ENCODE measurements at places on chromosomes 2 and 18.

GRCh38 chr2:112679484-112679883 lies 33.7 kb downstream of the SLC20A1 start:
- no peak for DNase-seq

- DNase-seq: peak; percentile 92
Observed at GRCh38 chr2:190468814-190469569, 60.8 kb downstream of the MFSD6 start.

GRCh38 chr2:159737917-159738296 lies 25.6 kb downstream of the MARCHF7 start:
- DNase-seq: no peak

GRCh38 chr2:121450301-121450700 lies 80.4 kb upstream of the RNU4ATAC start:
- DNase-seq: no peak

GRCh38 chr2:69644506-69644979 lies 1.0 kb upstream of the AAK1 start:
- no peak for DNase-seq

- DNase-seq: no peak
Observed at GRCh38 chr2:33606100-33606499, 7.0 kb upstream of the FAM98A start.

- DNase-seq: no peak
Observed at GRCh38 chr18:12417687-12418086, 10.0 kb downstream of the PRELID3A start.

- no peak for DNase-seq
Observed at GRCh38 chr18:77528872-77529271, 279.2 kb downstream of the GALR1 start.

GRCh38 chr2:181169503-181169902 lies 189.1 kb downstream of the UBE2E3 start:
- DNase-seq: no peak

DNA sequence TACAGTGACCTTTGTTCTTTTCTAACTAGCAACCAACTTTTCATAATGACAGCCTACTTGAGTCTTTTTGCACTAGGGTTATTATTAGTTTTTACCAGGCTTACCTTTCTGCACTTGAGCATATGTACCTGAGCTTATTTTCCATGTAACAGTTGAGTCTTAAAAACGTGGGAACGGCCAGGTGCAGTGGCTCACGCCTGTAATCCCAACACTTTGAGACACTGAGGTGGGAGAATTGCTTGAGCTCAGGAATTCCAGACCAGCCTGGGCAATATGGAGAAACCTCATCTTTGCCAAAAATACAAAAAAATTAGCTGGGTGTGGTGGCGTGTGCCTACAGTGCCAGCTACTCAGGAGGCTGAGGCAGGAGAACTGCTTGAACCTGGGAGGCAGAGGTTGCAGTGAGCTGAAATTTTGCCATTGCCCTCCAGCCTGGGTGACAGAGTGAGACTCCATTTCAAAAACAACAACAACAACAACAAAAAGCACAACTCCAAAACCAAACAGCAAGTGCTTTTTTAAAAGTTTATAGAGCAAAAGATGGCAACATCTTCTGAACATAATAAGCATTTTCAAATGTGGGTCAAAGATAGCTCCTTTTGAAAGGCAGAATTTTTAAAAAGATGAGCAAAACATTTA lies 57.1 kb upstream of the CD28 start:
- DNase-seq: no peak
